ENCODE measurements at places on chromosomes 2 and 18. TPM values are rescaled to one million over a fixed set of nuclear protein-coding genes. Genes with fewer than 3 reads are reported as not detected.

Gene SIX3
- total RNA-seq = not detected

Gene CHRNG
- total RNA-seq = not detected

Gene MTCL1
- total RNA-seq = 9.1 TPM

Gene RGPD4
- total RNA-seq = not detected

Gene CABLES1
- total RNA-seq = 2.7 TPM

GRCh38 chr2:26561918-26562810, 79.0 kb downstream of the CIB4 start:
- DNase-seq = peak; percentile 54

GRCh38 chr18:47175283-47175897, 774 bp downstream of the IER3IP1 start:
- DNase-seq = no peak

DNA sequence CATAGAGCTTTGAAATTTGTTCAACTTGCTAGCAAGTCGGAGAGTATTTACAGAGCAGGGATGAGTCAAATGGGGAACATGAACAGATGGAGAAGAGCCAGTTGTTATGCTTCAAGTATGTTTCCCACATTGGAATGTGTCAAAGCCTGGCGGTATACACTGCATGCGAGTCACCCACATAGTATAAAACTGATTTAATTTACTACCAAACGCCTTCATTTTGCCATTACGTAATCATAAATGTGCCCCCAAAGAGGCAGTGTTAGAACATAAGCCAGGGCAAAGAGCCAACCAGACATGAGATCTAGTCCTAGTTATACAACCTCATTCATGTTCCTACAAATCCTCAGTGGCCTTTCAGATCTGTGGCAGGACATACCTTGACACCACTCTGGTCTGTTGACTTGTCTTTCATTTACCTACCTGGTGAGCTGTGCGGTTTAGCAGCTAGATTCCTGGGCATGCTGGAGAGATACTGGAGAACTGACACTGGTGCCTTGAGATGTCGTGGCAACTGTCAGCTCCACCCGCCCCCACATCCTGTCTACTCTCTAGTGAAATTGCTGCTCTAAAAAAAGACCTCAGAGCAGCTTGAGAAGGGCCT, 21.7 kb upstream of the NRP2 start:
- DNase-seq = no peak

DNA sequence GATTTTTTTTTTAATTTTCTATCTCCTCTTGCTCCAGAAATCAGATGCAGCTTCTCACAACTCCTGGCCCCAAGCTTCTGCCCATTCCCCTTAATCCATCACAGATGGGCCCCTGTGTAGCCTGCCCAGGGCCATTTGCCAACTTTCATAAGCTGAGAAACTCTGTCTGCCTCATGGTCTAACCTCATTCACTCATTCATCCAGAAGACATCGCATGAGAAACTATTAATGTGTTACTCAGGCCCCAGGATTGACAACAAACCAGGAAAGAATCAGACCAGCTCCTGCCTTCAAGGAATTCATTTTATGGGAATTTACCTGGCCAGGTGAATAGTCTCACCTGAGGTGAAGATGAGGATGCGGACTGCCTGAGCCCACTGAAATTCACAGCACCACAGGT, 35.0 kb downstream of the SLC14A2 start:
- no peak for DNase-seq

DNA sequence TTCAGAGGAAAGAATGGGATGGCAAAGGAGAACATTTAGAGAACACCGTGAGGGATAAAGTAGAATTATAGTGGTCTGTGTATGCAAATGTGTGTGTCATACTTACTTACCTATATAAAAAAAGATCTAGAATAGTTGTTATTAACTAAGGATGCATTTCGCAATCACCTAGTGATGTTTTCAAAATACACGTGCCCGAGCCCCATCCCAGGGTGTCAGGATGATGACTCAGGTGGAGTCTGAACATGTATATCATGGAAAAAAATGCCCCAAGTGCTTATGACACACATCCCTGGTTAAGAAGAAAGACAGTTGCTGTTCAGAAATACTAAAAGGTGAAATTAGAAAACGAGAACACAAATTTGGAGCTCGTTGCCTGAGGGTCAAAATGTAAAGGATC, 109.0 kb downstream of the CERS6 start:
- DNase-seq = no peak

- no peak for DNase-seq
Measured at GRCh38 chr2:58800881-58801280, 559.8 kb upstream of the FANCL start.

DNA sequence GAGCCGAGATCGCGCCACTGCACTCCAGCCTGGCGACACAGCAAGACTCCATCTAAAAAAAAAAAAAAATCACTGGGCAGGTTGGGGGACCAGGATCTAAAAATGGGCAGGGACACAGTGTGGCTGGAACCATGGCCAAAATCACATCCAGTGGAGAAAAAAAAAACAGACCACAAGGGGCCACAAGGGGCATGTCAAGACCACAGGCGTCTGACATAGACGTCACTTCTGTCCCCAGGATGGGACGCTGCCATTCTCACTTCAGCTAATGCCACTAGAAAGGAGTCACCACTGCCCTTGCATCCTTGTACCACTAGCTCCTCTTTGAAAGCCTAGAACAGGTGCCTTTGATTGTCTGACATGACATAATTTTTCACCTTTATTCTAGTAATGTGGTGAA, 2.5 kb upstream of the POMC start:
- DNase-seq = no peak

DNA sequence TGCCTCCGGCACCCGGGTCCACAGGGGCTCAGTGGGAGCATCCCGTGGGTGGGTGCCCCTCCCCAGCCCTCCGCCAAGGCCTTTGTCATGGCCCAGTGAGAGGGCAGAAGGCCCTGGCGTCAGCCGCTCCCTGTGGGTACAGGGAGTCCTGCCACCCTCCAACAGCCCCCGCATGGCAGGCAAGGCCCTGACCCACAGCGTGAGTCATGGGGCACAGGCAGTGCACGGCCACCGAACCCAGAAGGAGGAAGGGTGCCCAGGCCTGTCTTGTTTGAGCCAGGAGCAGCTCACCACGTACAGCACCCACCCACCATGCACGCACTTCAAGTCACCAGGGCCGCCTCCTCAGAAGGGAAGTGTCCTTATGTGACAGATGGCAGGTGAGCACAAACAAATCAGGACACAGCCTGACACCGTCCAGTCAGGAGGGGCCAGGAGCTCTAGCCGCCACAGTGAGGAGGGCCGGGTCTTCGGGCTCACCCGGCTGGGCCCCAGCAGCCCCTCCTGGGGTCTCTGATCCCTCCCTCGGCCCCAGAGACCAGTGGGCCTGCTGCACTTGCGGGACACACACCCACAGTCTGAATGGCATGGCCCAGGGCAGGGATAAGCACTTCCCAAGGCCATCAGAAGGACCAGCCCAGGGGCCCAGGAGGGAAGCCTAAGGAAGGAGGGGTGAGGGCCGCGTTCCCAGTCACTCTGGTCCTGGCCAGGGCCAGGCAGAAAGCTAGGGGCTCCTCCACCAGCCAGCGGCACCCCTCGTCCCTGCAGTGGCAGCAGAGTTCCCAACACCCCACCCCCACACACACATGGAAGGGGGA, 25.8 kb downstream of the BIN1 start:
- no peak for DNase-seq

DNA sequence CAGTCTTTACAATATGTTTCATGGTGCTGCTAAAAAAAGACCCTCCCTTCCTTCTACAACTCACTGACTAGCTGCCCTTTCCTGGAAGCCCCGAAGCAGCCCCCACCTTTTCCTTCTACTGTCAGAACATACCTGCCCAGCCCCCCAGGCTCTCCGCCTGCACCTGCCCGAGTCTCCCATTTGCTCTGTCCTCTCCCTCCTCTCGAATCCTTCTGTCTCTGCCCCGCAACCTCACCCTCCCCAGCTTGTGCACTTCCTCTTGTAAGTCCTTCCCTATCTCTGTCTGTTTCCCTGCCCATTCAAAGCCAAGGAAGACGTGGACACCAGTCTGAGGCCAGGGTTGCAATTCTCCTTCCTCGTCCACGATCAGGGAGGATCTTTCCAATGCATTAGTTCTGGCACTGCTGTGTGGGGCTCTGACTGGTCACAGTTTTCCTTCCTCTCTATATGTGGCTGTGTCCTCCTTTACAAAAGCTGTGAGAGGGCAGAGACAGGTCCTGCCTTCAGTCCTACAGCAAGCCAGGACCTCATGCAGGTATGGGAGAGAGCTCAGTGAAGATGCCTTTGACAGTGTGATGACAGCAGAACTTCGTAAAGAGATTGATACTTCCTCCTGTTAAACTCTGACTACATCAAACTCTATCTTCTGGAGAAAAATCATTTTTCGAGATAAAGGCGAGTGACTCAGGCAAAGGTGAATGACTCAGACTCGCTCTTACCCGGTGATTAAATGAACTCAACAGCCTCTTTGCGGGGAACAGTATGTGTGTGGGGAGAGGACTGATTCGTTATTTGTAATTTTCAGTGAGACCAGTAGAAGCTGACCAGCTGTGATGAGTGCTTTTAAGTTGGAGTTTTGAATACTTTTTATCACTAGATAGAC, 14.2 kb downstream of the TNFRSF11A start:
- no peak for DNase-seq

GRCh38 chr2:5756272-5756671, 64.1 kb downstream of the SOX11 start:
- DNase-seq = no peak

DNA sequence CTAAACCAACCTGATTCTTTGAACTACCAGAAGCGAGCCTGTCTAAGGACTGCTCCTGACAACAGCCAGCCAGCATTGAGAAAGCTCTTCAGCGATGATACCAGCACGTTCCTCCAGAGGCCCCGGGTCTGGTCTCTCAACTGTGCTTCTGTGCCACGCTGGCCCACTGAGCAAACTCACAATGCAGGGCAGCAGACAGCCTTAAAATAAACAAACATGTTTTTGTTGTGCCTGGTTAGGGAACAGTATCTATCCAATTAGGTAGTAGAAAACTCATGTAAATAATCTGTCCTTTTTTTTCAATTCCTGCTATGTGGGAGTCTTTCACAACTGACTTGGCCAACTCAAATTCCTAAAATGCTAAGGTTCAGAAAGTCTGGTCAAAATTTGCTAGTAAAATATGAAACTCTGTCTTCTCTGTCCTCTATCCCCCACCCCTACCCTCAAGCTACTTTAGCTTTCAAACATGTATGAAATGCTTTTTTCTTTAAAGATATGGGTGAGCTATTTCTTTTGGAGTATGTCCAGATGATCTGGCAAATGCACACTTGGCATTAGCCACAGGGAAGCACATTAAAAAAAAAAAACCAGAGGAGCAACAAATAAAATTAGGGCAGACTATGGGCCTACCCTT, 21.4 kb upstream of the EML4 start:
- DNase-seq = no peak
